ENCODE measurements at places on chromosomes 4 and X. TPM values are rescaled to one million over a fixed set of nuclear protein-coding genes. Genes with fewer than 3 reads are reported as not detected.

GRCh38 chr4:78666830-78667258 lies 109.3 kb upstream of the BMP2K start:
- no peak for DNase-seq

- DNase-seq, result no peak
Observed at GRCh38 chr4:65287071-65287470, 383.2 kb downstream of the EPHA5 start.

GRCh38 chr4:20960291-20960690 lies 260.0 kb downstream of the PACRGL start:
- DNase-seq, result no peak

DNA sequence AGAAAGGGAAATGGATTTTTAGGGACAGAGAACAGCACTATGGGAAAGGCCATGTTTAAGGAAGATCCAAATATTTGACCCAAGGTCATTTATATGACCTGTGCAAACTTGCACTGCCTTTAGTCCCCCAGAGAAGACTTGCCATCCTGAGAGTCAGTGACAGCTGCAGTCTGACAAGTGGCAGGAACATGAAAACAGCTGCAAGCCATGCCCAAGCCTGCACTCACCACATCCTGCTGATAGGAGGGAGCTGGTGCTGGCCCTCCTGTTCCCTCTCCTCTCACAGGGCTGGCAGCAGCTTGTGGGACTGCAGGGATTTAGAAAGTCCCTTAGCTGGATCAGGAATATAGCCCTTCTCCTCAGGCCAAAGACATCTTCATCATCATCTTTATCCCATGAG lies 187.7 kb downstream of the RAP1GDS1 start:
- DNase-seq, result peak; percentile 60

GRCh38 chrX:103063918-103064434 lies at the start of gene BEX1:
Gene BEX1, minus strand, starts transcription at chrX:103064171. Its CDS starts 897 bp downstream, at chrX:103063274.
- peak; percentile 9 for DNase-seq

- peak; percentile 52 for DNase-seq
Observed at GRCh38 chr4:155972098-155972497, 18.4 kb upstream of the CTSO start.

Gene MAGEB1
- total RNA-seq, result not detected

GRCh38 chr4:134537701-134538100 lies 336.1 kb upstream of the PABPC4L start:
- DNase-seq, result no peak

DNA sequence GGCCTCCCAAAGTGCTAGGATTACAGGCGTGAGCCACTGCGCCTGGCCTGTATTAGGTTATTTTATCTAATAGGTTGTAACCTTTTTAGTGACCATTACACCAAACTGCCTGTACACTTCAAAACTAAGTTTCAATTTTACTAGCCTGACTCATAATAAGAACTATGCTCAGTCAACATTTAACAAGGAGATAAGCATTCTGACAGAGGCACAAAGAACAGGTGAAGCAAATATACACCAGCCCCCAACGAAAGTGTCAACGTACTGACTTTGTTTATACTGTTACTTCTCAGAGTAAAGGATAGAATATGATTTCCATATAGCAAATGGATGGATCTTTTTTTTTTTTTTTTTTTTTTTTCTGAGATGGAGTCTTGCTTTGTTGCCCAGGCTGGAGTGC lies 62.8 kb downstream of the SHISA3 start:
- DNase-seq, result no peak

Gene ZXDA
- 5.5 TPM for total RNA-seq

DNA sequence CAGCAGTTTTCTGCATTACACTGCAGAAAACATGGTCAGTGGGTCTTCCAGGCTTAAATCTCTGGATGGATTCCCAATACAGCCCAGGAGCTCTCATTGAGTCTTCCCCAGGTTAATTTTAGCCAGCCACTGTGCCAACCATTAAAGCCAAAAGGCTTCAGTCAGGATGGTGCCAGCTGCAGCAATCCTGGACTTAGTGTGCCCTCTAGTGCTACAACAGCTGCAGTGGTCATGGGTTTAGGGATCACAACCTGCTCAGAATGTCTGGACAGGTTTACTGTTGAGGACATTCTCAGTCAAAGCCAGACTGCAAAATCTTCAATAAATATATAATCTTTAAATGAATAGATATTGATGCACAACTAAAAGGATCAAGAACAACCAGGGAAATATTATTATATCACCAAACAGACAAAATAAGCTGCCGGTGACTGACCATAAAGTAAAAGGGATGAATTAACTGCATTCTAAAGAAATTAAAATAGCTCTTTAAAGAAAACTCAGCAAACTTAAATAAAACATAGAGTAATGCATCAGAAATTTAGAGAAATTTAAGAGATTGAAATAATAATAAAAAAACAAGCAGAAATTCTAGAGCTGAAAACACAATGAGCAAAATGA lies 639.9 kb downstream of the SPOCK3 start:
- DNase-seq, result peak; percentile 10

DNA sequence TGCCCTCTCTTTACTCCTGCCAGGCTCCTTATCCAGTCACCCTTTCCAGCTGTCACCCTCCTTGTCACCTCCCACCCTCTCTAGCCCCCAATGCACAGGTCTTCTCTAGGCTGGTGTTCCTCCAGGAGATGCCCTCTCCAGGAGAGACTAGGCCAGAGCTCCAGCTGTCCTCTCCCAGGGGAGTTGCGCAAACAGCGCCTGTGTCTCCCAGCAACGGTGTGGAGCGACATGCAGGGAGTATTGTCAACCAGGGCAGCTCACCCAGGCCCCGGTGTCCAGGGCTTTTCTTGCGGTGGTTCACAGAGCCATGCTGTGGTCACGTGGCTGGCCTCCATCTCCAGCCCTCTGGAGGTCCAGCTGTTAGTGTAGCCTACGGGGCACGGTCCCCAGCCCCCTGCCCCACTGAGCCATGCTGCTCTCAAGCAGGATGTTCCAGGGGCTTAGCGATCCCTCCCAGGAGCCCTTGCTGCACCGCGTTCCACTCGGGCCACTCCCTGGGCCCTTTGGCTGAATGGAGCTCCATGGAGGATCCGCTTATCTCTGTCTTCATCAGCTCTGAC lies 34.8 kb downstream of the CCNQ start:
- peak; percentile 36 for DNase-seq

DNA sequence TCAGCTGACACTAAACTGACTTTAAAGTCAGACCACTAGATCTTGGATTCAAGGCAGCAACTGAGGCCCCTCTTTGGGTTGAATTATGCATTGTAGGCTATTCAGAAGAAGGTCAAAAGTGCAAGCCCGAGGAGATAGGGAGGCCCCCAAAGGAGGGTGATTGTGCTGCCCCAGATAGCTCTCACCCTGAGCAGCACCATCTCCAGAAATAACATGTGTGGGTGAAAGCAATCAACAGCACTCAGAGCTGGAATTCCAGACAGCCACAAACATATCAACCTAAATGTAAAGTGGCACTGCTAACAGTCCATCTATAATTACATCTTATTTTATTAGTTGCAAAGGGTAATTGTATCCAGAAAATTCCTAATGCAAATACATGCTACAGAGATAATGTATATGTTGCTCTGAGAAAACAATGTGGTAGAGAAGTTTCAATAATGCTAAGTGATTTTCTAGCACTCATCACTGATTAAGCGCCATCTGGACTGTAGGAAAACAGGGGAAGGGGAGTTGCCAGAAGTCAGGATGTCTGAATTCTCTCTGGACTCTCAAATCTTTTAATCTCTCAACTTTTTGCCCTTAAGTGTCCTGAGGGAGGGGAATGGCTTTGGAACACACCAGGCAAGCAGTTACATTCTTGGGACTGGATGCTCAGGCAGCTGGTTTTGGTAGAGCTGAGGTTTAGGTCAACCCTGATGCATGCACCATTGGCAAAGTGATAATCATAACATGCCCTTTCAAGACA lies 61.8 kb upstream of the SFRP2 start:
- no peak for DNase-seq

- DNase-seq, result peak; percentile 27
Observed at GRCh38 chr4:44916411-44916810, 190.1 kb upstream of the GNPDA2 start.

DNA sequence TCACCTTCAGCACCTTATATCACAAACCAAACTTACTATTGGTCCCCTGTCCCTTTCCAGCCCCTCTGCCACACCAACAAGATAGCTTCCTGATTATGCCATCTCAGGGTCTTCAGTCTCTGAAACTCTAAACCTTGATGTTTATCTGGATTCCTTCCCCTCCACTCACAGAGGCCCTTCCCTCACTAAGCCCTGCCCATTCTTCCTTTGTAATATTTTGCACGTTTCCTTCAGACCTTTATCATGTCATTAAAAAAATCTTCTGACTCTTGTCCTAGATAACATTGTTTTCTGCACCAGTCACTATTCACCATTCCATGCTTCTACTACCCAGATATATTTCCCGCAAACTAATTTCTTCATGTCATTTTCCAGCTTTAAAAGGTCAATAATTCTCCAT lies 17.7 kb upstream of the CEP135 start:
- DNase-seq, result no peak

DNA sequence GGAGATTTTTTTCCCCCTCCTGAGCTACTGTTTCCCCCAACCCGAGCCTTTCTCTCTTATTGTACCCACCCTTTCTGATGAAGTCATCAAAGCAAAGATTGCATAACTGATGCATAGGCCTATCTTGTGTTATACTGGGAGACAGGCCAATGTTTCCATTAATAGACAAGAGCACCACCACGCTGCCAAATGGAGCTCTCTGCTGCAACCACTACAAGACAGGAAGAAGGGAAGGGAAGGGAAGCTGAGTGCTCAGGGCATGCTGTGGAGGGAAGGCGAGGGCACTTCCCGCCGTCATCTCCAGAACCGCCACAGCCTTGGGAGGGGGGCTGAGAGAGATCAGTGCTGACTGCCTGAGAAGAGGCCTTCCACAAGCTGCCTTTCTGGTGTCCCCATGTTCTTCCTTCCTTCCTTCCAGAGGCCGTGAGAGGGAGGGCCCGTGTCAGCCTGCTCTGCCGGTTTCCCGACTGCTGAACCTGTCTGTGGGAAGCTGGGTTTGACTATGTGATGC lies 75.0 kb downstream of the MGST2 start:
- DNase-seq, result peak; percentile 89

GRCh38 chr4:169440446-169440845 lies 169.7 kb upstream of the SH3RF1 start:
- no peak for DNase-seq

Measured in fibroblast of villous mesenchyme (primary cell).